ENCODE measurements at places on chromosomes 11 and 22.

- DNase-seq = no peak
Measured at GRCh38 chr11:15123849-15124248, 9.1 kb downstream of the INSC start.

DNA sequence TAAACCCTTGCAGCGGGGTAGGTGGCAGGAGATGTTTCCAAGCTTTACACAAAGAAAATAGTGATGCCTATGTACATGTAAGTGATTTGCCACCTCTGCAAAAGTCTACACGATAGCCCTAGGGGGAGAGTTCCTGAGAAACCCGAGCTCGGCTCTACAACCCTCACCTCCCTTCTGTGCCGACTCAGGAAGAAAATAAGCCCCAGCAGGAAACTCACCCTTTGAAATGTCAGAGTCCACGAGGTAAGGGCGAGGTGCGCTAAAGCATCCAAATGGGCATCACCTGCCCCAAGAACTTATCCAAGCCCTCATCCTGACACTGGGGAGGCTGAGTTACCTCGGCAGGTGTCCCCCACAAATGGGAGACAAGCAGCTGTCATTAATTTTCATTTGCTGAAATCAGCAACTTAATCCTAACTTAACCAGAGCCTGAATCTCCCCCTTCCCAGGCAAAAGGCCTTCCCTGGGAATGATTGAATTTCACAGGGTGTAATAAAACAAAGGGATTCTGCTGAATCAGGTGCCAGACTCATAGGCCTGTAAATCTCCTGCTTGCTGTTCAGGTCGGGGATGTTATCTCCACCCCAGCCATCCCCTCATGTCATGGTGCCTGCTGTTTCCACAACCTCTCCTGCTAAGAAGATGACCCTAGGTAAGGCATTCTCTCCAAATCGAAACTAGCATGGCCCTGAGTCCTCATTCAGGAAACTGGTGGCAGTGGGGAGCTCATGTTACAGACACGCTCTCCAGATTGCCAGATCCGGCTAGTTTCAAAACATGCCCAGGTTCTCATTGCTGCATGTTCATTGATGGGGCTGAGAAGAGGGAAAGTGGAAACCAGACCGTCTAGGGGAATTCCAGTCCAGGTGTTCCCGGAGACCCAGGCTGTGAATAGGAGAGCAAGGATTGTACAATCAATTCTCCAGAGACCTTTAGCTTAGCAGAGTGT is 105.3 kb upstream of the KIRREL3 start:
- DNase-seq = no peak

DNA sequence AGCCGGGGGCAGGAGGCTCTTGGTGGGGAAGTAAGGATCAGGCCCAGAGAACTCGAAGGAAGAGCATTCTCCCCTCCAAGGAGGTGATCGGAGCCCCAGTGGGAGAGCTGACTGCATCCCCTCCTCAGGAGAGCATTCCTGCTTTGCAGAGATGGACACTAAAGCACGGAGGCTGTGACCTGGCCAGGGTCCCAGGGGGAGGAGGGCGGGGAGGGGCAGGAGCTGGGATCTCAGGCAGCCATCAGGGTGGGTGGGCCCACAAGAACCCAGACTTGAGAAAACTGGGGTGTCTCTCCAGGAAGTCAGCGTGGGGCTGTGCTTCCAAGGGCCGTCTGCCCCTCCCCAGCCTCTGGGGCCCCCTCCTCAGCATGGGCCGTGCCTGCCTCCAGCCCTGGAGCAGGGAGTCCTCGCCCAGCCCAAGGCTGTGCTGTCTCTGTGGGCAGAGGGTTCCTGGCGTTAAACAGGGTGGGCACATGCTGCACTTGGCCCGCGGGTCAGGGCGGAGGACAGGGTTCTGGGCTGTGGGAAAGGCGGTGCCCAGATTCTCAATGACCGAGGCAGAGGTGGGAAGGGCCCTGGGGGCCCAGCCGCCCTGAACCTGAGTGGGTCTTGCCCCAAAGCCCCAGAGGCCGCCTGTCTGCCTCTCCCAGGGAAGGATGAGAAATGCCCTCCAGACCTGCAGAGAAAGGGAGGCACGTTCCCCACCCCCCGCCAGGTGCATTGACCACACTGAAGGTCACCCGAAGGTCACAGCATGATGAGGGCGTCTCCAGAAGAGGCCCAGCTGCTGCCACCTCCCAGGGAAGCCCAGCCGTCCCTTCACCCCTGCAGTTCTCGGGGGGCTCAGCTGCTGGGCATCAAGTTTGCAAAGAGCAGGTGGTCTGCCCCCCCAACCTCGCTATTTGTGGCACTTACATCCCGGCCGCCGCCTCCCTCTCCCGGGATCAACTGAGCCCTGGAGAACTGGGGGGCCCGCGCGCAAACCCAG is 643 bp downstream of the CEND1 start:
- no peak for DNase-seq

GRCh38 chr11:7520011-7520942 is 6.5 kb downstream of the PPFIBP2 start:
- DNase-seq = no peak

GRCh38 chr11:32006799-32007388 is 84.0 kb upstream of the RCN1 start:
- no peak for DNase-seq
